ENCODE measurements at places on chromosomes 4 and X.

- no peak for DNase-seq
These were observed 18.5 kb downstream of the NELFA start for GRCh38 chr4:1990348-1990645.

DNA sequence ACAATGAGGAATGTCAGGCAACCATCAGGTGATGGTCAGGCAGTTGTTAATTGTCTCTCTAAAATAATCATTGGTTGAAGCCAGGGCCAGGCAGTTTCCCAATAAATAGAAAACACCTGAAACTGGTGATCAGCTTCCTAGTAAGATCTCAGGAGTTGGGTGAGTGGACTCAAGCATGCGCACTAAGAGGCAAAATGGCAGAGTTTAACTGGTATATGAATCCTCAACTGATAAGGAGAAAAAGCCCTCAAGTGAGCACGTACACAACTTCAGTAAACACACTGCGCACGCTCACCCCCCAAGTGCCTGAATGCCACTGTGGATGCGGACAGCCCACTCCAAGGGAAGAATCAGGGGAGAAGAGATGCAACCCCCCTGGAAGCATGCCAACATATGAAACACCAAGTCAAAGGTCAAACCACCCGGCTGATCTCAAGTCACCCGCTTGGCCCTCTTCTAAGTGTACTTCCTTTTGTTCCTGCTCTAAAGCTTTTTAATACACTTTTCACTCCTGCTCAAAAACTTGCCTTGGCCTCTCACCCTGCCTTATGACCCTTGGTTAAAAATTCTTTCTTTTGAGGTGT, 39.9 kb downstream of the LNX1 start:
- DNase-seq: no peak

DNA sequence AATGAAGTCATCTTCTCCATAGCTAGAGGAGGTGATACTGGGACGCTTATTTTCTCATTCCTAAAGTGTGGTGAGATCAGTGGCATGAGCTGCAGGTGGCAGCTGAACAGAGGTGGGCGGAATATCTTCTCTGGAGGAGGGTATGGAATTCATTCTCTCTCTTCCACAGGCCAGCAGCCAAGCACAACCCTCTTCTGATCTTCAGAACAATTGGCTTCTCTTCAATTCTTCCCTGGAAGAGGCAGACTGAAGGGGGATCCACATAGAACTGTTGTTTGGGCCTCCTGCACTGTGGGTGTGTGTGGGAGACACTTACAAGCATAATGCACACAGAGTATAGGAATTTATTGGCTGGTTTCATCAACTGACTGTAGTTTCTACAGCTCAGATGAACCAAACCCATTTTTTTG, 180.4 kb upstream of the RASGEF1B start:
- no peak for DNase-seq

DNA sequence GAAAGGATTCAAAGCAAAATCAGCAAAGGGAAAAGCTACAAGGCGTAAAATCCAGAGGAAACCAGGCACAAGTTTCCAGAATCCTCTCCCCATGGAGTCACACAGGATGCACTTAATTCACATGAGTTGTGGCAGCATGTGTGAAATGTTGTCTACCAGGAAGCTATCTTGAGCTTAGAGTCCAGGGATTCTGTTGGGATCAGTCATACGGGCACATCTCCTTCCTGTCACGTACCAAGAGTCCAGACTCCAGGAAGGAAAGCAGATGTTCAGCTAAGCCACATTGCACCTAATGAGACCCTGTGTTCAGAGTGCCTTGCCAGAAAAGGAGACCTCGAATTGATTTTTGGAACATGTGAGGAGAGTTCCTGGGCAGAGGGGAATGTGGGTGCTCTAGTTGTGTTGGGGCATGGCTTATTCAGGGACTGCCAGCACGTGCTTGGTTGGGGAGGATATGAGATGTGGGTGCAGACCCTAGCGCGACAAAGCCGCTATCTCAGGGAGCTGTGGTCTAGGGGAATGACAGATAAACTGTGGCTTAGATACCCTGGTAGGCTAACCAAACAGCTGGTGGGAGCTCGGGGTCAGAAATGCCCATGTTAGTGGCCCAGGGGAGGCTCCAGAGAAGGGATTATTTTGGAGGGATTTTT, 70.0 kb downstream of the EVC start:
- no peak for DNase-seq

DNA sequence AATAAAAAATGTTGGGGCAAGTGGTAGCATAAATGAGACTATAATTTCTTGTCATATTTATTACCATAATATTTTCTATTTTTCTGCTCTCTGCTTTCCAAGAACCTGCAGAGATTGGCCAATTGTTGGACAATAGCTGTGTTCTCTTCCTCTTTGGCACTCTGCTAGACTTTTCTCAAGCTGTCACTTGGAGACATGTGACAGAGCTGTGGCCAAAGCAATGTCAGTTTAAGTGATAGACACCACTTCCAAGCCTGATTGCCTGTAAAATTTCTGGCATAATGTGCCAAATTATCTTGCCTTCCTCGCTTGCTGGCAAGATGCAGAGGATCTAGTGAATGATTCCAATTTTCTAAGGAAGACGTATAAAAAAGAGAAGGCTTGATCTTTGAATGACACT, 162.2 kb upstream of the NDST4 start:
- DNase-seq: no peak

- no peak for DNase-seq
These were observed 667.3 kb downstream of the GALNTL6 start for GRCh38 chr4:172480471-172480870.

DNA sequence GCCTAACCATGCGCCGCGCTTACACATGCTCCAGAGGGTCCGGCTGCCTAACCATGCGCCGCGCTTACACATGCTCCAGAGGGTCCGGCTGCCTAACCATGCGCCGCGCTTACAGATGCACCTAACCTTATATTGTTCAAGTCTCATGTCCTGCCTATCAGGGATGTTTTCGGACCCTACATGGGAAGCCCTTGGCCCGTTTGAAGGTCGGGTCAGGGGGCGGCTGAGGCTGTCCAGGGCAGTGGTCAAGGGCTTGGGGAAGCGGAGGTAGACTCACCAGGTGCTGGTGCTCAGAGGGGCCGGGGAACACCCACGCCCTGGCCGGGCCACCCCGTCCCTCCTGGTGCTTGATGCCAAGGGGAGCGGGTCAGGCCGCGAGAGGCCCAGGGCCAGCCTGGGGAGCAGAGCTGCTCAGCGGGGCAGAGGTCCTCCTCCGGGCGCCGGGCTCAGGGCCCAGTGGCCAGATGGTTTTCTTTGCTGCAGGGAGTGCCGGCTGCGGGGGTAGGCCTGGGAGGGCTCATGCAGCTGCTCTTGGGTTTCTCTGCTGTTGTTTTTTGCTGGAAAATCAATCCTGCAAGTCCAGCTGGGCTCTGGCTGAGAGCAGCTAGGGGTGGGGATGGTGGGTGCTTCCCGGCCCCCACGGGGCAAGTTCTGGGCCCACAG, 35.4 kb upstream of the SPON2 start:
- DNase-seq: no peak

- DNase-seq: no peak
These were observed 11.8 kb downstream of the IQSEC2 start for GRCh38 chrX:53269536-53270107.

DNA sequence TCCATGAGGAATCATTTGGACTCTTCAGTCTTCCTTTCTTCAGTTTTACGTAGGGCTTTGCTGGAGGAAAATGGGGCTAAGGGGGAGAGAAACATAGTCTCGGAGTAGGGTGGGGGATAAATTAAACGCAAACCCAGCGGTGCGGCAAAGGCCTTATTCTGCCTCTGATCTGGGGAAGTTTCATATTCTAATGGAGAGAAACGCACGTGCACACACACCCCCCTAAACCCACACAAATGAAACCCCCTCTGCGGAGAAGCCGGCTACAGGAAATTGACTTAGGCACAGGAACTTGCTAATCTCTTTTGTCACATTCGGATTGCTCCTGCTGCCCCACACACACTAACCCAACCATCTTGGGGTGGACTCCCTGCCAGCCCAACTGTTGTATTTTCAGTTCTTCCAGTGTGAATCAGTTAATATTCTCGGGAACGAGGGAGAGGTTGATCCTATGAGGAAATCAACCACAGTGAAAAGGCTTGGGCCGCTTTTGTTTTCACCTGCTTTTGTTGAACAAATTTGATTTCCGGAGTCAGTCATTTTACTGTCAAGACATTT, at the start of gene RHOH:
Gene RHOH, plus strand, starts transcription at position 308 of the 558 bp plus-strand sequence. CDS start 46,356 bp downstream, outside the sequence.
- peak; percentile 84 for DNase-seq

- DNase-seq: no peak
These were observed 89.8 kb downstream of the FNIP2 start for GRCh38 chr4:158858410-158859199.

DNA sequence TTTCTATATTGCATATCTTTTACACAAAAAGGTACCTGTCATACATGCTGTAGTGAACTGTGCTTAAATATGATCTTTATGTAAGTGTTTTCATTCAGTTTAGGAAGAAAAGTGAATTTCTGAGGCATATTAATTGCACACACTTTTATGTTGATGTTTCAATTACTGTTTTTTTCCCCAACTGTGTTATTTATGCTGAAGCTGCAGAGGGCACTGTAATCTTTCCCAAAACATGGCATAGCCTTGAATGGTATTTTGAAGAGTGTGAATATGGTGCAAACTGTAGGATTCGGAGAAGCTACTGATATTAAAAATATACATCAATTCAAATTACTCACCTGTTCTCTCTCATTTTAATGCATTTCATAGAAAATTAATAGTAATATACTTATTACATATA, 6.0 kb upstream of the CENPE start:
- DNase-seq: no peak

- DNase-seq: no peak
These were observed 55.6 kb downstream of the STIM2 start for GRCh38 chr4:26916195-26916594.

GRCh38 chr4:152325831-152326230, 210.1 kb downstream of the FBXW7 start:
- DNase-seq: no peak

DNA sequence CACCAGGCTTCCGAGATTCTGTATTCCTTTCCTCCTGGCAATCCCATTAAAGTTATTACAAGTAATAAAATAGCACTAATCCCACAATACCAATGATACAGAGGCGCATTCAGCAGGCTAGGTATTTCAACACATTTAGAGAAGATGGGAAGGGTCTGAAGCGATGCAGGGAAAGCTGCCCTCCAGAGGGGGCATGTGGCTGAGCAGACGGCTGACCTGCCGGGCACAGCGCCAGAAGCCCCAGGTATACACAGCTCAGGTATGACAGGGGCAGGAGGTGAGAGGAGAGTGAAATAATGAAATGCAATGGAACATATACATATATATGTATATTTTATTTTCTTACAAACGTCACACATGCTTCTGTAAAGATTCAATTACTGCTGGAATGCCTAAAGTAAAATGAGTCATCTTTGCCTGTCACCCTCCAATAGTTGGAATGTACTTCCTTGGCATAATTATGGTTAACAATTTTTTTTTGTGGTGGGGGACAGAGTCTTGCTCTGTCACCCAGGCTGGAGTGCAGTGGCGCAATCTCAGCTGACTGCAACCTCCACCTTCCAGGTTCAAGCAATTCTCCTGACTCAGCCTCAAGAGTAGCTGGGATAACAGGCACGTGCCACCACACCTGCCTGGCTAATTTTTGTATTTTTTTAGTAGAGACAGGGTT, 21.3 kb upstream of the CDKN2AIP start:
- no peak for DNase-seq

GRCh38 chr4:113311047-113311446, 261.6 kb downstream of the ANK2 start:
- no peak for DNase-seq

- no peak for DNase-seq
These were observed 639.8 kb upstream of the DIPK2B start for GRCh38 chrX:45840411-45840950.

GRCh38 chr4:37890801-37891259, at the start of gene TBC1D1:
TBC1D1 (plus strand) TSS chr4:37891084; CDS start chr4:37902096, 11,012 bp downstream.
- peak; percentile 23 for DNase-seq

DNA sequence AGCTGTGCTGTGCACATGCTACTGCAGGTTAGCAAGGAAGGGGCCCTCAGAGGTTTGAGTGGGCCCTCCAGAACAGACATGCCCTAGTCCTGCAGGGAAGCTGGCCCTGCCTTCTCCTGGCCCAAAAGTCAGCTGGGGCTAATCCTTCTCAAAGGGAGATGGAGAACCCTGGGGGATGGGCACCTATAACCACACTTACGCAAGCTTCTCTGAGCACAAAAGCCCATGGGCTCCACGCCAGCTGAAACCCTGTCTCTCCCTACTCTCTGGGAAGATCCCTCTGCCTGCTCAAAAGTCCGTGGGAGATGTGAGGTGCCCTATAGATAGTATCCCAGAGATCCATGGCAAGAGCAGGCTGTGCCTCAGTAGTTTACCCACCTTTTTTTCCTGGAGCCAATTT, 58.9 kb upstream of the DKK2 start:
- DNase-seq: no peak

DNA sequence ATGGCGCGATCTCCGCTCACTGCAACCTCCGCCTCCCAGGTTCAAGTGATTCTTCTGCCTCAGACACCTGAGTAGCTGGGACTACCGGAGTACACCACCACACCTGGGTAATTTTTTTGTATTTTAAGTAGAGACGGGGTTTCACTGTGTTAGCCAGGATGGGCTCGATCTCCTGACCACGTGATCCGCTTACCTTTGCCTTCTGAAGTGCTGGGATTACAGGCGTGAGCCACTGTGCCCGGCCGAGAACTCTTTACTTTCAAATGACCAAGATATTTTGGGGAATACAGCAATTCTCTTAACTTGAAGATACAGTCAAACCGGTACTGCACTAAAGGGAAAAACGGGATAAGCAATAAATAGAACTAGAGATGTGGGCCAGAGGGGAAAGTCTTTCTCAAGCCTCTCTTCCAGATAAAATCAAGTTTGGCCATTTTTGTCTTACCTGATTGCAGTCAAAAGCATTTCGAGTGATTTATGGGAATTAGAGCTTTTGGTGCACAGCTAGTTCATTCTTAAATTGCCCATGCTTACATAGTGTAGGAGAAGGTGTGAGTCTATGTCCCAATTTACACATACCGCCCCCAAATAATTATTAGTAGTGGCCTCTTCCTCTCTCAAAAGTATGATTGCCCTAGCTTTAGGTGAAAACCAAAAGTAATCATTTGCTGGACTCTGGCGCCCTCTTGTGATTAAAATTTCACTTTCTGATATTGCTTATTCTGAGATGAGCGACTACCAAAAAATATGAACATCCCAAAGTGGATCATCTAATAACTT, 53.2 kb upstream of the ABCG2 start:
- DNase-seq: peak; percentile 9

- DNase-seq: no peak
These were observed 96.6 kb downstream of the KIT start for GRCh38 chr4:54754394-54754793.

GRCh38 chrX:16304751-16305150, 137.5 kb downstream of the MAGEB17 start:
- DNase-seq: no peak

GRCh38 chrX:141133272-141133671, 43.7 kb downstream of the LDOC1 start:
- no peak for DNase-seq

Data from T-cell (primary cell).